ENCODE measurements at places on chromosomes 4 and X.

- no peaks in the 10 kb centered on the region for H3K36me3 ChIP-seq
- H3K4me1 ChIP-seq, result no peaks in the 10 kb centered on the region
- no peaks in the 10 kb centered on the region for H3K27me3 ChIP-seq
- DNase-seq, result no peak
- H3K27ac ChIP-seq, result peak overlapping the region; percentile 60
These were observed 2.5 kb upstream of the RS1 start for GRCh38 chrX:18674417-18674787.

GRCh38 chr4:5730993-5731990 is 20.3 kb downstream of the EVC start:
- peak overlapping the region; percentile 77 for H3K27ac ChIP-seq
- H3K4me1 ChIP-seq, result peaks cover 14% of the 10 kb centered on the region
- no peak for DNase-seq
- H3K36me3 ChIP-seq, result peaks cover 15% of the 10 kb centered on the region
- no peaks in the 10 kb centered on the region for H3K27me3 ChIP-seq

DNA sequence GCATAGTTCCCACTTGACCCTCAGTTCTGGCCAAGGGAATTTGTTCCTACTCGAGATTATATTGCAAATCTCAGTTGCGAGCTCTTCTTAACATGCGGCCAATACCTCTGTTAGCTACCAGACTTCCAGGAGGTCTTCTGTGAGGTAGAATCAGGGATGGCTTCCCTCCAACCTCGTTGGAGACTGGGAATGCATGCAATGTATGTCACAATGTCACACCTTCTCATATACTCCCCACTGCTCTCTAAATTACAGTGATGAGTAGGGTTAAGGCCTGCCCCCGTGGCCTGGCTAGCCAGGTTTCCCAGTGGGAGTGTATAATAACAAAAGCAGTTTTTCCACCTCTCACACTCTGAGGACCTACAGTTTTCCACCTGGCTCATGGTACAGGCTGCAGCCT is 1962.5 kb downstream of the ARAP2 start:
- no peak for DNase-seq
- H3K36me3 ChIP-seq, result no peaks in the 10 kb centered on the region
- H3K4me1 ChIP-seq, result no peaks in the 10 kb centered on the region
- H3K4me3 ChIP-seq, result no peak overlapping the region
- H3K27ac ChIP-seq, result no peak overlapping the region

DNA sequence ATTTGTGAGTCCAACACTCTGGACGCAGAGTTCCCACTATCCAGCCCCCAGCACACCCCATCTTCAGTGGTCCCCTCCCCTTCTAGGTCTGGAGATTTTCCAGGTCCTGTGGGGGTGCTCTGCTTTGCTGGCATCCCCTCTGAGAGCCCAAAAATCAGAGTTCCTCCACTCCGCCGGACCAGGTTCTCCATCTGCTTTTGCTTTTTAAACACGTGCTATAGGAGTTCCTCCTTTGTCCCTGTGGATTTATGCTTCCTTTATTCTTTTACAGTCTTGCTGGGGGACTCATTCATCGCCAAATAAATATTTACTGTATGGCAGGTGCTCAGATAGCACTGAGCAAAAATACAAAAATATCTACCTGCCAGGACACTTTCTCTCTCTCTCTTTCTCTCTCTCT is 324.7 kb downstream of the STK32B start:
- no peak overlapping the region for H3K4me3 ChIP-seq
- no peaks in the 10 kb centered on the region for H3K27me3 ChIP-seq
- DNase-seq, result no peak

DNA sequence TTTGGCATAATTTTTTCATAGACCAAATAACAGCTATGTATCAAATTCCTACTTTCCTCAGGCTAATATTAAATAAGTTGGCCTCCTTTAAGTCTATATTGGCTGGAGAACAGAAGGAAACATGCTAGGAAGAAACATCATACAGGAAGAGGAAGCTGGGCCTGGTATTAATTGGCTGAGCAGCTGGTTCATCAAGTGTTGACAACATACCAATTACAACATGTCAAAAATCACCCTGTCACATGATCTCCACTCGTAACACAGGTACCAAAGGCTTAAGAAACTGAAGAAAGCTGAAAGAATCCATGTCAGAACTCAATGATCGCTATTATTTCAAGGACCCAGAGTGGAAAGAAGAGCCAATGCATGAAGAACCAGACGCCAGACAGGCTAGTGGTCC is 10.5 kb downstream of the WDFY3 start:
- no peaks in the 10 kb centered on the region for H3K36me3 ChIP-seq
- H3K4me3 ChIP-seq, result no peak overlapping the region
- H3K27me3 ChIP-seq, result no peaks in the 10 kb centered on the region
- H3K27ac ChIP-seq, result no peak overlapping the region
- H3K4me1 ChIP-seq, result peaks cover 62% of the 10 kb centered on the region
- no peak for DNase-seq

DNA sequence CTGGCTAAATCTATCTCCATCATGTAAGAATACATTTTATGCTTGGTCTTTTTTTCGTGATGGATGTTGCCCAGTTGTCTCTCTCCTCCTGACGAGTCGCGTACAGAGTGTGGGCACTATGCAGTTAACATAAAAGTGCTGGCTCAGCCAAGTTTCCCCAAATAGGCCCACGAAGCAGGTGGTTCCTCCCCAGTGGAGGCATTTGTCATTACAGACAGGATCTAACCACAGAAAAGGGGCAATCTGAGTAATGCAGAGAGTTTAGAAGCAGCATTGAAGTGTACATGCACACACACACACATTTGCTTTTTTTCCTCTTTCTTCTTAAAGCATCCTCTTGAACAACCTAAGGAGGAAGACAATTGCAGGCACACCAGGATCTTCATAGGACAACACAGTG is 188.7 kb upstream of the VCX start:
- no peak overlapping the region for H3K4me3 ChIP-seq
- H3K27me3 ChIP-seq, result no peaks in the 10 kb centered on the region
- H3K27ac ChIP-seq, result no peak overlapping the region

- H3K4me3 ChIP-seq, result no peak overlapping the region
- peaks cover 24% of the 10 kb centered on the region for H3K4me1 ChIP-seq
- H3K27ac ChIP-seq, result no peak overlapping the region
- H3K36me3 ChIP-seq, result no peaks in the 10 kb centered on the region
- no peaks in the 10 kb centered on the region for H3K27me3 ChIP-seq
These were observed 127.1 kb upstream of the SLC4A4 start for GRCh38 chr4:71211748-71212147.

DNA sequence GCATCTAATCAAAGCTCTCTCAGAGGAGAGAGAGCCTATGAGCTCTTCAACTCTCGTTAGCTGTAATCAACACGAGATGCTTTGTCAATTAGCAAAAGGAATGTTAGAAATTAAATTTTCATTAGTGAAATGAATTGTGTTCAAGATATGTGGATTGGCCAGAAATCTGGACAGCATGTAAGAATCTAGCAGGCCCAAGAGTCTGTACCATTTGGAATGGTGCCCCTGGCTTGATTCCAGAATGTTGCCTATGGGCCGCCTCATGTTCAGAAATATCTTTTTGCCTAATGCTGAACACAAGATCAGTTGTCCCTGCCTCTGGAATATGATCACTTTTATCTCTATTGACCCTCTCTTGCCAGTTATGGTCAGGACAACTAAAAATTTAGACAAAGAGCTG is 88.2 kb downstream of the RBM46 start:
- no peaks in the 10 kb centered on the region for H3K36me3 ChIP-seq
- DNase-seq, result no peak
- no peaks in the 10 kb centered on the region for H3K4me1 ChIP-seq
- H3K27ac ChIP-seq, result no peak overlapping the region

- H3K27me3 ChIP-seq, result no peaks in the 10 kb centered on the region
- no peak for DNase-seq
- H3K36me3 ChIP-seq, result no peaks in the 10 kb centered on the region
These were observed 38.1 kb upstream of the ATXN3L start for GRCh38 chrX:13357925-13358324.

DNA sequence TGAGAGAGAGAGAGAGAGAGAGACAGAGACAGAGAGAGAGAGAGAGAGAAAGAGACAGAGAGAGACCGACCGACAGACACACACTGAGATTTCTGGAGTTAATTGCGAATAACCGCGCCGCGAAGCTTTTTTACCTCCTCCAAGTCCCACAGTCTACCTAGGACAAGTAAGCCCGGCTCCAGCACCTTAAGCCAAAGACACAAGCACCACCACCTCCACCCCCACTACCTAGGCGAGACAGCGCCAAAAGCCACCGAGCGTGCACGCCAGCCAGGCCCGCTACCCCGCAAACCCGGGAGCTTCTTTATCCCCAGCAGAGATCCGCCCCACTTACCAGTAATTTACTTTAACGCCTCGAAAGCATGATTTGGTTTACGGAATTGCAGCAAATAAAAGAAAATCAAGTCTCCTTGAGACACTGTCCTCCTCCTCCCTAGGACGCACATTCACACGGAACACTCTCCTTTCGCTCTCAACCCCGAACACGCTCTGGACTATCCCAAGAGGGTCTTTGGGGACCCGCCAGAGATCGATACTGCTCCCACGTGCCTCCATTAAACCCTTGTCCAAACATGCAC is 649.6 kb upstream of the DIPK2B start:
- H3K36me3 ChIP-seq, result no peaks in the 10 kb centered on the region
- no peak for DNase-seq
- H3K27me3 ChIP-seq, result no peaks in the 10 kb centered on the region
- no peaks in the 10 kb centered on the region for H3K4me1 ChIP-seq

DNA sequence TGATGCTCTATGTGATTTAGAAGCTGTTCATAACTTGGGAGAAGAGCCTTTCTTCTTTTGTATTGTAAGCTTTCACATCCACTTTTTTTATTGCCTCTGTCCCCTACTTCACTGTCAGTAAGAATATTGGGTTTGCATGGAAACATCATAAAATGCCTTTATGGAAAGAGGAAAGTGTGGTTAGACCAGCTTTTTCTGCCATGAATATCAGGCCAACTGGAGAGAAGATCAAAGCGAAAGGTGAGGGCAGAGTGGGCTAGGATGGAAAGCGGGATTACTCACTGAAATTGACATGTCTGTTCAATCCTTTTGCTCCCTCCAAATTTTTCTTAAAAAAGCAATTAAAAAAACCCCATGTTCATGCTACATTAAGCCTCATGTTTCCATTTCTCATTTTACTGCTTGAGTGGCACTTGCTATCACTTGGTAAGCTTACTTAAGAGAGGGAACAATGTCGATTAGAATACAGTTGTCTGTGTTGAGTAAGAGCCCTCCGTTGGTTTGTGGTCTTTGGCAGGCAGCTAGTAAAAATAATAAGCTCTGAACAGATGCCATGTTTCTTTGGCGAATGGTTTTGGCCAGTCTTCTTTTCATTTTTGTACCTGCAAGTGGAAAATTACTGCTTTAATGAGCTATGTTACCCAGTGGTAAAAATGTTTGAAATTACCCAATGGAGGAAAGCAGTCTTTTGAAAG is 35.9 kb downstream of the SUPT20HL1 start:
- no peaks in the 10 kb centered on the region for H3K36me3 ChIP-seq
- H3K4me3 ChIP-seq, result peak overlapping the region; percentile 51
- H3K4me1 ChIP-seq, result no peaks in the 10 kb centered on the region
- DNase-seq, result no peak

- DNase-seq, result peak; percentile 13
- H3K36me3 ChIP-seq, result no peaks in the 10 kb centered on the region
- no peaks in the 10 kb centered on the region for H3K27me3 ChIP-seq
- no peak overlapping the region for H3K27ac ChIP-seq
- H3K4me1 ChIP-seq, result no peaks in the 10 kb centered on the region
These were observed 54.5 kb downstream of the RAB40A start for GRCh38 chrX:103464774-103465117.

DNA sequence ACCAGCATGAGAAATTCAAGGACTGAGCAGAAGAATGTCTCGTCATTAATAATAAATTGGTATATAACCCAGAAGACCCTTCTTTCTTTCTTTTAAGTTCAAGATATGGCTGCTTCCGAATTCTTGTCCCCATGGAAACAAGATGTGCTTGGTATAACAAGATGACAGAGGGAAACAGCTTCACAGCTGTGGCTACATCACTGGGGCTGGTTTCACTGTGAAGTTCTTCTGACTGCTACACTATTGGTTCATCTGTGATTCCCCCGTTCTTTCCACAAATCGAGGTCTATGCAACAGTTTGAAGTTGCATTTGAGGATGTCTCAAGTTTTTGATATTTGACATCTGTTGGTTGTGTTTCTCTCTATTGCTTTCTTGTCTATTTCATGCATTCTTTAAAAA is 12.3 kb upstream of the DTHD1 start:
- no peaks in the 10 kb centered on the region for H3K36me3 ChIP-seq
- no peak for DNase-seq
- H3K4me1 ChIP-seq, result no peaks in the 10 kb centered on the region
- no peaks in the 10 kb centered on the region for H3K27me3 ChIP-seq

GRCh38 chrX:150355913-150356312 is 7.2 kb upstream of the MAMLD1 start:
- no peak overlapping the region for H3K27ac ChIP-seq
- H3K36me3 ChIP-seq, result no peaks in the 10 kb centered on the region
- no peaks in the 10 kb centered on the region for H3K27me3 ChIP-seq
- no peaks in the 10 kb centered on the region for H3K4me1 ChIP-seq

- H3K27ac ChIP-seq, result no peak overlapping the region
- no peak for DNase-seq
- H3K4me3 ChIP-seq, result no peak overlapping the region
These were observed 157.5 kb upstream of the ITM2A start for GRCh38 chrX:79524642-79525041.

DNA sequence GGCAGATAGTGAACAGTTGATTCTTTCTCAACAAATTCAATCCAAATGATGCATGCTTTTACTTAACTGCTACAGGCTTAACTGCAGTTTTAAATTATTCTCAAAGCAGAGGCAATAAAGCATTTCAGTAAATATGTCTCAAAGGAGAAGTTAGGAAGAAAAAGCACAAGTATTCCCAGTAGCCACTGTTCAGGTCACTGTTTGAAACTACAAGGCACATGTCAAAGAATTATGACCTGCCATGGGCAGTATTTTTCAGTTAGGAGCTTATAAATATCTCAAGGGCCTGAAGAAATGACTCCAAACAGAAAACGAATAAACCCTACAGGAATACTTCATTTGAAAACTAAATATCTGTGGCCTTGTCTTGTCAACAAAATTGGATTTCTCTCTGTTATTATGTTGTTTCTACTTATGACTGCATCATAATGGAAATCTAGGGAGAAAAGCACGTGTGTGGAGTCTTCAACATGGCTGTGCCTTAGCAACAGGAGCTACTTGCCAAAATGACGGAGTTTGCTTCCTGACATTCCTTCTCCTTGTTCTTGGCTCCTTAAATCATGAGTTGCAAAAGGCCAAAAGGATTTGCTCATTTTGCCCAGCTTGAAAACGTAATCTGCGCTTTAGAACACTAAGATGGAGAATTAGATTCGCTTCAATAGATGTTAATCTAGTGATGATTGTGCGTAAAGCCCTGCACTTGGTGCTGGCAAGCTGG is 67.6 kb upstream of the GPR101 start:
- H3K36me3 ChIP-seq, result no peaks in the 10 kb centered on the region
- H3K4me1 ChIP-seq, result no peaks in the 10 kb centered on the region
- H3K27ac ChIP-seq, result no peak overlapping the region
